AG04450 (cell line): ENCODE measurements at places on chromosomes 5 and 9.

GRCh38 chr5:128341056-128341455 lies 197.0 kb downstream of the FBN2 start:
- DNase-seq = no peak

DNA sequence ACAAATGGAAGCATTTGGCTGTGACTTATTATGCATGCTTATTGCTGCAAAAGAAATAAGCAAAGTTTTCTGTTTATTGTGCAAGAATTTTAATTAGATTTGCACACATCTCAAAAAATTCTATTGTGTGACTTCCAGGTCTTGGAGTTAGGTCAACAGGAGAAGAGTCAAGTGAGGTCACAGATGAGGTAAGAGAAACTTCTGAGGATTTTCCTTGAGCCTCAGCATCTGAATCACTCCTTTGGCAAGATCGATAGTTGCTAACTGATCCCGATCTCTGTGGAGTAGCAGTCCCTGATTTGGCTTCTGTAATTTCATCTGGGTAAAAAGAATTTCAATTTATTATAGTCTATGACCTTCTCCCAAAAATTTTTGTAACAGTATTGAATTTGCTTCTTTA lies 6.9 kb upstream of the TTC33 start:
- no peak for DNase-seq

GRCh38 chr9:69549310-69550202 lies 122.6 kb downstream of the APBA1 start:
- no peak for DNase-seq

GRCh38 chr9:130886981-130887380 lies 9.6 kb downstream of the QRFP start:
- DNase-seq = no peak

DNA sequence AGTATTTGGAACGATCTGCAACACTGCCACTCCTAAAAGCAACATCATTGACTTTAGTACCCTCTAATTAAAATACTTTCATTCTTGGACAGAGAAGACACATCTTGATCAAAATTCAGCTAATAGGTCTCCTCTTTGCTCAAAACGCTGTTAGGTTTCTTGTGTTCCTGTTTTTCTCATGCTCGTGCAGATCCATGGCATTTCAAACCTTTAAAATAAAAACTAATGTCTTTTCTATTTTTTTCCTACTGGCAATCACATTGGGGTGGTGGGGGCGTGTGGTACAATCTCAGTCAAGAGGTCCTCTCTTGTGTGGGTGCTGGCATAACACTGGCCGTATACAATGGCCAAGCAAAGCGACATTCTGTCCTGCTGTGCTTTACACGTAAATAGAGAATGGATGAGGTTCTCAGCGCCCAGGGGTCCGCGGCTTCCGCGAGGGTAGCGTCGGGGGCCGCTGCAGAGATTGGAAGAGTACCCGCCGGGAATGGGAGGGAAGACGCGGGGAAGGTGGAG lies 315 bp upstream of the GPR150 start:
- no peak for DNase-seq

DNA sequence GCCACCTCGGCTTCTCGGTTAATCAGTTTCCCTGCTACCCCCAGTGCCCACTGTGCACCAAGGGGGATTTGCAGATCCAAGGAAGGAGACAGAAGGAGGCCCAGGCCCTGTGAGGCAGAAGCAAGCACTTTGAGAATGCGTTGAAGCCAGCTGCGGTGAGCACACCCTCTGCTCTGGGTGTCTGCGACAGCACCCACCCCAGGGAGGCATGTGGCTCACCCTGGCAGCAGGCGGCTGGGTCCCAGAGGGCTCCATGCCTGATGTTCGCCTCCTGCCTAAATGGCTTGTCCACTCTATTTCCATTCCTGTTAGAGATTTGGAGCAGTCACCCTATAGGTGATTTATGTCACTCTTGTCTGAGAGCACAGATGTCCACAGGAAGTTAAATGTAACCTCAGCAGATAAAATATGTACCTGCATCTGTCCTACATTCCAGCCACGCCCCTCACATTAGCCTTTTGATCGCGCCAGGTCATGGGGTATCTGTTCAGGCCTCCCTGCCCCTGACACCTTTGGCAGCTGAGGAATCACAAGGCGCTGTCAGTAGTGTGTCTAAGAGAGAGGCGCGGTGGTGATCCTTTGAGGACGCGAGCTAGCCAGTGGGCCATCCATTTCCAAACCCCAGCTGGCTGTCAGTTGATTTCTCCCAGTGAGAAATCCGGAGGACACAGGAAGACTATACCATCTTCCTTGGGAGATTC lies 28.1 kb downstream of the PTGES2 start:
- no peak for DNase-seq

- DNase-seq = peak; percentile 88
These were observed 8.5 kb upstream of the ANGPTL2 start for GRCh38 chr9:127130661-127131538.

DNA sequence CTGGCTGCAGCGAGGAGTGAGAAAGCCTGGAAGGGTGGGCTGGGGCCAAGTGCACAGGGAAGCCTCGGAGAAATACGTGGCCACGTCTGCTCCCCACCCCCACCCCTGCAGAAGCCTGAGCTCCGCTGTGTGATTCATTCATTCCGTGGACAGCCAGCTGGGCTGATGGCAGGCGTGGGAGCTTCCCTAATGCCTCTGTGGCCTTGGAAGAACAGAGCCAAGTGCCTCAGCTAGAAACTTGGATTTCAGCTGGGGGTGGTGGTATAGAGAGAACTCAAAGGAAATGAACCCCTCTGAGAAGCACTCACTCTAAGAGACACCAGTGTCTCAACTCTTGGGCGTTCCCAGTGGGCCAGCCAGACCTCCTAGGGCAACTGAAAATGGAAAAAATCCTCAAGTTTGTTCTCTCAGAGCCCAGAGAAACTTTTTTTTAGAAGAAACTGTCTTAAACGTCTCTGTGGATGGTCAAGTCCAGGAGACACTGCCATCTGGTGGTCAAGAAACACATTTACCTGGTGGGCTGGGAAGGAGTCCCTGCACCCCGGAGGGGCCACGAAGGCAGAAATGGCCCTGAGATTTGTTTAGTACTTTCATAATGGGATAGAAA lies 18.0 kb downstream of the ATOX1 start:
- DNase-seq = peak; percentile 85

DNA sequence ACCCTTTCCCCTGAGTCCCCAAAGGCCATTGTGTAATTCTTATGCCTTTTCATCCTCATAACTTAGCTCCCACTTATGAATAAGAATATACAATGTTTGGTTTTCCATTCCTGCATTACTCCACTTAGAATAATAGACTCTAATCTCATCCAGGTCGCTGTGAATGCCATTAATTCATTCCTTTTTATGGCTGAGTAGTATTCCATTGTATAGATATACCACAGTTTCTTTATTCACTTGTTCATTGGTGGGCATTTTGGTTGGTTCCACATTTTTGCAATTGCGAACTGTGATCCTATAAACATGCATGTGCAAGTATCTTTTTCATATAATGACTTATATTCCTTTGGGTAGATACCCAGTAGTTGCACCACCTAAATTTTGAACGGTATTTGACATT lies 101.5 kb downstream of the SEMA5A start:
- DNase-seq = no peak

DNA sequence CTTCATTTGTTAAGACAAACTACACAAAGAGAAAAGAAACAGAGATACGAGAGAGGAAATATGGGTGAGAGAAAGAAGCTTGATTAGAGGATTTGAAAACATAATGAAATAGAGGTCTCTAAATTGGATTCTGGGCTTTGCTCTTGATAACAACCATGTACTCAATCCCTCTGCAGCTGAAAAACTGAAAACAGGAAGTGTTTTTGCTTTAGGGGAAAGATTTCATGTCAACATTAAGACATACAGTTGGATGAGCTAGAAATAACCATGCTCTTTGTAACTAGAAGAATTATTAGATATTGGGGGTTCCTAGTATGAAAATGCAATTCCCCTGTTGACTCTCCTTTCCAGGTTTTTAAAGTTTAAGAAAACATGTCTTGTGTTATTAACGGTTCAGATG lies 21.9 kb downstream of the CRHBP start:
- DNase-seq = no peak

DNA sequence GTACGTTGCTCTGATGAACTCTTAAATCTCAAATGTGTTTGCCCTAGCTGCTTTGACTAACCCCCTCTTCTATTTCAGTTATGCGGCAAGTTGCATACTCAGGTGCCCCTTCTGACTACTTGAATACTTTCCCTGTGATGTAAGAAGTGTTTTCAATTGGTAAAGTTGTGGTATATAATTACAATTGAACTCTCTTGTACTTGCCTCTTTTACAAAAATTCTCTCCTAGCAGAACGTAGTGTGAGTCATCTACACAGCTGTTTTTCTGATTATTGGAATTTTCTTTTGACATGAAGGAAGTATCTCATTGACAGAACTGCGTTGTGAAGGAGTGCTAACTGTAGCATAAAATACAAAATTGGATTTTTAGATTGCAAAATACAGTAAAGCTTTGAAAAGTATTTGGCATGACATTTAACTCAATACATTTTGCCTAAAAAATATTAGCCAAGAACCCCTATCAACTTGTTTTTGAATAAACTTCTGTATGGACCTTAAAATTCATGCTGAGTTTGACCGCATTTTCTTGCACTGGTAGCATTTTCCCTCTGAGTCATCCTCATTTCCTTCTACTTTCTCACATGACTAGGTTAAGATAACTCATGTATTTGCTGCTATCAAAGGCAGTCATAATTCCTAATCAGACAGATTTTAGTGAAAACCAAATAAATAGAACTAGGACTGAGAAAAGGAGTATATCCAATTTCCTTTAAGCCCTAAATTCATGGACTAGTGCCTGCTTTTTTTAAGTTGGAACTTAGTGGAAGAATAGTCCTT lies 6.3 kb downstream of the CRHBP start:
- DNase-seq = peak; percentile 16

DNA sequence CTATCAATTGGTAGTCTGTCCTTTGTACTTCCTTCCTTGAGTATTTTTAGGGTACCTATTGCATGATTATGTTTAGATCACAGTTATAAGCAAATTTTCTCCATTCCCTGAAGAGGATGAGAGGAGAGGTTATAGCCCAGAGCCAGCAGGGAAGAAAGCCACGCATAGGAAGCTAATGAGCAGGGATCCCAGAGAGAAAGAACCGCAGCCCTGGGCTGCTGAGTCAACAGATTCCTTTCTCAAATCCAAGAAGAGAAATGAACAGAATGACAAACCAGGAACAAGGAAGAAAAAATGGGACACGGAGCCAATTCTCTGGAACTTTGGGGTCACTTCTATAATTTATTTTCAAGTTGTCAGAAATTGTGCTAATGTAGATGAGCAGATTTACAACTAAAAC lies 284.5 kb downstream of the RFX3 start:
- DNase-seq = no peak
